Glomerular endothelial cell (primary cell): ENCODE measurements at places on chromosomes 7 and 10.

DNA sequence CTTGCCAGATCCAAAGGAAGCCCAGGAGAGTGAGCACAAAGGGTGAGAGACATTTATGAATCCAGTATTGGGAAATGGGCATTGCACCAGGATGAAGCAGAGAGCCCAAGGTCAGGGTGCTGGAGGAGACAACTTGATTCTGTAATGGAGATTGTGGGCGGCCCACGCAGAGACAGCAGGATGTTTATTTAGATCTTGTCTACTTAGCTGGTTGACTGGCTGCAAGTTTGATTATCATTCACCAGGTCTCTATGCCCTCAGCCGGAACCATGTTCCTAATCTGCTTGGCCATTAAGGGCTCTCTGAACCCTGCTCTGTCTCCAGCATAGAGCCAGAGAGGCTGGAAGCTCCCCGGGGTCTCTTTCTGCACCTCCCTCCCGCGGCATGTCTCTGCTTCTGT lies 188.7 kb downstream of the PLXNA4 start:
- no peak for DNase-seq

- DNase-seq = no peak
Measured at GRCh38 chr10:97312897-97313296, 6.2 kb upstream of the FRAT1 start.

DNA sequence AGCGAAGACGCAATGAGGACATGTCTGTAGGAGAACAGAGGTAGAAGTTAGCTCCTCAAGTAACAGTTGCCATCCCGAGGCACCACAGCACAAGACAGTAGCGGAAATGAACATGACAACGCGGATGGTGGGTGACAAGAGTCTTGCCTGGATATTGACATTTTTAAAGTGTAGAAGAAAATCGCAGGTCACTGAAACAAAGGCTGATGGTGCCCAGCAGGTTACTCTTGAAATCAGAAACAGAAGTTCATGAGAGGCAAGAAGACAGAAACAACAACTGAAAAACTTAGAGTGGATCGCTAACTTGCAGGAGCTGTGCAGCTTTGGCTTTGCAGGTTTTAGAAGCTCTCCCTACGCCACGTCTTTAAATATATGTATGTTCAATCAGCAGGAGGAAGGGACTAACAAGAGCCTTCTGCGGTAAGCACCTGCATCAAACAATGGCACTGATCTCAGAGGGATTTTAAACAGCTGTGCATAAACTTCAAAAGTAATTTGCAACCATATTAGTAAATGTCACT lies 1.8 kb downstream of the PRKCQ start:
- no peak for DNase-seq

- DNase-seq = no peak
Measured at GRCh38 chr7:157553256-157553655, 216.5 kb downstream of the DNAJB6 start.

- DNase-seq = no peak
Measured at GRCh38 chr10:114928818-114929217, 9.2 kb upstream of the TRUB1 start.

GRCh38 chr7:113444261-113444660 lies 325.9 kb upstream of the SMIM30 start:
- no peak for DNase-seq

- DNase-seq = no peak
Measured at GRCh38 chr10:30984563-30985328, 46.9 kb downstream of the ZNF438 start.

GRCh38 chr7:30931161-30931928 lies 19.7 kb downstream of the AQP1 start:
- no peak for DNase-seq

- no peak for DNase-seq
Measured at GRCh38 chr10:29009464-29009863, 279.4 kb upstream of the LYZL1 start.

- no peak for DNase-seq
Measured at GRCh38 chr7:143258831-143259230, 4.4 kb upstream of the GSTK1 start.

DNA sequence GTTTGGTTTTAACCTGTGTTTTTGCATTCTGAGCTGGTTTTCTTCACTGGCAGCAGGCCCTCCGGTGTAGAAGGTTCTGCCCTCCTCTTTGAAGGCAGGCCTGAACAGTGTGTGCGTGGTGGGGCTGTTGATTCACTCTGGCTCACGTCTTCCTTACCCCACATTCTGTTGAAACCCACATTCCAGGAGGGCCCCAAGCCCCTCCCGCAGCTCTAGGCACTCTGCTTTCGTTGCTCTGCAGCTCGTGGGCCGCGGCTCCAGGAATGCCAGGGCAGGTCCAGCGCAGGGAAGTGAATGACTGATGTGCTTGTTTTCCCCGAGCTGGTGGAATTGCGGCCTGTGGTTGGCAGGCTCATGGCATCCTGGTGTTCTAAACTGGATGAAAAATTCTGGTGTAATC lies 49.0 kb downstream of the HTRA1 start:
- no peak for DNase-seq

DNA sequence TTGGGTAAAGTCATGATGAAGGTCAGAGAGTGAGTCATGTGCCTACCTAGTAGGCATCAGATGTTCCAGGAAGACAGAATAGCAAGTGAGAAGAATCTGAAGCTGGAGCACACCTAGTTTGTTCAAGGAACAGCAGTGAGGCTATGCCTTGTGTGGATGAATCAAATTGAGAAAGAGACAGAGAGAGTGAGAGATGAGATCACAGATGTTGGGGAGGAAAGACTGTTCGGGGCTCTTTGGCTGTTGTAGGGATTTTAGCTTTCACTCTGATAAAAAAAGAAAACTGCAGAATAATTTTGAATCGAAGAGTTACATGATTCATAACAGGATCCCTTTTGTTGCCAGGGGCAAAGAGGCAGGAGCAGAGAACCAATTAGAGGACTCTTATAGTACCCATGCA lies 6.3 kb downstream of the LIPF start:
- DNase-seq = no peak

GRCh38 chr10:115572740-115573455 lies 479.7 kb downstream of the ATRNL1 start:
- DNase-seq = no peak

- DNase-seq = no peak
Measured at GRCh38 chr10:83917537-83918506, 221.5 kb upstream of the GHITM start.

GRCh38 chr10:63576501-63576900 lies 55.3 kb downstream of the REEP3 start:
- no peak for DNase-seq

- no peak for DNase-seq
Measured at GRCh38 chr7:910441-910861, 34.1 kb downstream of the GET4 start.

- no peak for DNase-seq
Measured at GRCh38 chr7:157840914-157841772, 504.3 kb downstream of the DNAJB6 start.

DNA sequence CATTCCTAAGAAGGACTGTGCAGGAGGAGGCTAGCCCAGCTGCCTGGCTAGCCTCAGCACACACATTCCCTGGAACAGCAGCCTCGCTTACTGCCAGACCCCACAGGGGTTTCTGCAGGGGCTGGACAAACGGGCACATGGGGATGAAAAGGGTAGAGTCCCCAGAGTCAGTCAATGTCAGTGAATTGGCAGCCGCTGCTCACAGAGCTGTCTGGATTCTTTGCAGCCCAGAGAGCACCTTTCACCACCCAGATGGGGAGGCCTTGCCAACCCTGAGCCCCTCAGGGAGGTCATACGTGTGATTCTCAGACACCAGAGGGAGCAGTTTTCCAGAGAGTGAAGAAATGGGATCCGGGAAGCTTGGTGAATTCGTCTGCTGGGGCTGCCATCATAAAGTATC lies 143.3 kb downstream of the KCNMA1 start:
- DNase-seq = no peak

DNA sequence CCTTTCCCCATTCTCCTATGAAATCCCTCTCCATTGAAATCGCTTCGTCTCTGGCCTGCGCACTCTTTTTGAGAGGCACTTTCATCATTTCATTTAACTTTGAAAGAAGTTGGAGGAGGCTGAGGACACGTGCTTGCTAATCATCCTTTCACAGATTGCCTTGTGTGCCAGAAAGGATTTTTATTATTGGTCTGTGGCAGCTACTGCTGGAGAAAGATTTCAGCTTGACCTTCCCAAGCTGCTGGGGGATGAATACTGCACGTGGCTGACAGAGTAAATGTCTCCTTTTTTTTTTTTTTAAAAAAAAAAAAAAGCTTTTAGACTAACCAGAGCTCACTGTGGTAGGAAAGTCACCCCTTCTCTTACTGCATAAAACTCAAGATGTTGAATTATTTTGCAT lies 44.2 kb upstream of the KCNIP2 start:
- no peak for DNase-seq

DNA sequence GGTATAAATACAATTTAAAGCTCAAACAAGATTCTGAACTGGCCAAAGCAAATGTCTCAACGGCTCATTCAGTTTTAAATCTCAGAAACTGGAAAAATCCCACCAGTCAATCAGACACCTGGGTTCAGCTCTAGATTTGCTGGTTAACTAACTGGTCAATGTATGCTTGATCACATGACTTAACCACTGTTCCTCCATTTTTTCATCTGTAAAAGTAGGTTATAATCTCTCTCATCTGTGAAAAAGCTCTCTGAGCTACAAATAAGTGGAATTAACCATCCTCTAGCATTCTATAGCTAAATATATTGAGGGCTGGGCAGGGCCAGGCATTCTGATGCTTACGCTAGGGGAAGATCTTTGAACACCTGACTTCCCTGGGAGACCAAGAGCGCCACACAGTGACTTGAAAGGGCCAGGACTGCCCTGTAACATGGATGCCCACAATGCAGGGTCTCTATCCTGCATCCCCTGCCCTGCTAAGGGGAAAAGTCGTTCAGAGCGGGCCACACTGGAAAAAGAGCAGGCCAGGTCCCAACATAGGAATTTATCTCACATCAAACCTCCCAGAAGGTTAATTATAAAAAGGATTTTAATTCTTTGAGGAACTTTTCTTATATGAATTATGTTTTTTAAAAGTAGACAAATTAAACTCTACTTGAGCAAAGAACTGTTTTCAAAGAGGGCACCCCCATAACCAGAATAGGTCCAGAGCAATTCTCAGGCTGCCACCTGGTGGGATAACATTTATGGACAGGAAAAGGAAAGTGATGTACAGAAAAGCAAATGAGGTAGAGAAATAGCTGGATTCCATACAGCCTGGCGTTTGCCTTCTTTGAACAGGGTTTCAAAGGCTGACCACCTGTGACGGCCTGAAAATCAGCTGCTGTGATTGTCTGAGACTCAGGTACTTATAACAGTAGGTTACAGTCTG lies 1.8 kb downstream of the RP9 start:
- no peak for DNase-seq

DNA sequence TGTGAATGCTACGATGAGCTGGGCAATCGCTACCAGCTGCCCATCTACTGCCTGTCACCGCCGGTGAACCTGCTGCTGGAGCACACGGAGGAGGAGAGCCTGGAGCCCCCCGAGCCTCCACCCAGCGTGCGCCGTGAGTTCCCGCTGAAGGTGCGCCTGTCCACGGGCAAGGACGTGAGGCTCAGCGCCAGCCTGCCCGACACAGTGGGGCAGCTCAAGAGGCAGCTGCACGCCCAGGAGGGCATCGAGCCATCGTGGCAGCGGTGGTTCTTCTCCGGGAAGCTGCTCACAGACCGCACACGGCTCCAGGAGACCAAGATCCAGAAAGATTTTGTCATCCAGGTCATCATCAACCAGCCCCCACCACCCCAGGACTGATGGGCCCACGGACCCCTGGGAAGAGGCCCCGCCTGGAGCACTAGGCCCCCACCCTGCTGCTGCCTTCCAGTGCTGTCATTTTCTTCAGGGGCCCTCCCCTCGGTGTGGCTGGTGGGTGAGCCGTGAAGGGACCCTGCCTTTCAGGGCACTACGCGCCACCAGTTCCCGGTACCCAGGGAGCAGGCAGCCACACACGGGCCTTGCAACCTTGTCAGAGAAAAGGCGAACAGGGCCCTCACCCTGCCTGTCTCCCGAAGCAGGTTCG lies 2.3 kb upstream of the ANKRD2 start:
- DNase-seq = no peak

GRCh38 chr7:27901028-27901760 lies 161.2 kb downstream of the TAX1BP1 start:
- DNase-seq = no peak

- no peak for DNase-seq
Measured at GRCh38 chr10:4407783-4408182, 418.2 kb upstream of the AKR1E2 start.

- DNase-seq = no peak
Measured at GRCh38 chr7:50450590-50451032, 461 bp upstream of the FIGNL1 start.

DNA sequence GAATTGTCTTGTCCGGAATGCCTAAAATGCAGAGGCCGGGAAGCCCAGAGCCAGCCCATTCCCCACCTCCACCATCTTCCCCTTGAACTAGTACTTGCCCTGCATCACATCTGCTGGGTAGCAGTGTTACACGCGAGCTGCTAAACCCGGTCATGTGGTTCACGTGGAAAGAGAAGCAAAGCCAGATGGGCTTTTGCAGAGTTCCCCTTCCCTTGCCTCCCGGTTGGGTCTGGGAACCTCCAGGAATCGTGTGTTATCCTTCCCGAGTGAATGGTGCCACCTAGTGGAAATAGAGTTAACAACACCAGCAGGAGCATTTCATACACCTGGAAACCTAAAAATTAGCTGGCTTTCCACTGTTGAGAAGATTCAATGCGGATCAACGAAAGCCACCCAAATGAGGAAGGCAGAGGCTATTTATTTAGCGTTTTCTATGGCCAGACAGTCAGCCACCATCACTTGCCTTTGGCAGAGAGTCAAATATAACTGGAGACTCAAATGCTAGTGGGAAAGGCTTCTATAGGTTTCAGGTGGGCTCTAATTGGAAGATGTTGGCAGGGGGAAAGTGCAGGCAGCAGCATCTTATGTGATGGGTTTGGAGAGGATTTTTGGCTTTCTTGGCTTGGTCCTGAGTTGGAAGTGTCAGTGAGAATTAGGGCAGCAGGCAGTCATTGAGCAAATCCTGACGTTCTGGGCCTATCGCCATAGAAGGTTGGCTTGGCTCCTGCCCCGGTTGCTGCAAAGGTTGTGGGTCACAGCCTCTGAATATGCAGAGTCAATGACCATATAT lies 12.9 kb upstream of the DENND2A start:
- DNase-seq = no peak

DNA sequence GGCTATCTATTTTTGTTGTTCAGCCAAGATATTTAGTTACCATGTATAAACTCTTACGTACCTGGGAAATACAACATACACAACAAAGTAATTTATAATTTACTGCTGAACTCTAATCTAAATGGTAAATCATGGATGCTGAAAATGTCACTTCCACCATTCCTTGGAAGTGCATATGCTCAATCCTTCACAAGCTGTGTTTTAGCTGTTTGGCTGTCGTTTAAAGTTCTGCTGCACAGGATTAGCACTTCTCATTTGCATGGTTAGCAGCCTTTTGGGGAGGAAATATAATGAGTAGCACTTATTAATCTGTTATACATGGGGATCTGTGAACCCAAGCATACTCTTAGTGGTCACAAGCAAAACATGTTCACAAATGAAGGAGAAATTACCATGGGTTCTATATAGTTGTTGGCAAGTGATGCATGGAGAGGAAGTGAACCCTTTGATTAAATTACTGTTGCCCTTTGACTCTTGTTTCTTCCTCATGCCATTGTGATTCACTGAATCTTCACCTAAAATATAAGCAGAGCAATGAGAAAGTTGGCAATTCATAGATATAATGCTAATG lies 18.5 kb downstream of the PIK3CG start:
- no peak for DNase-seq
